ENCODE measurements at places on chromosomes 3 and 15. TPM values are rescaled to one million over a fixed set of nuclear protein-coding genes. Genes with fewer than 3 reads are reported as not detected.

The DUOXA2 gene
- total RNA-seq: not detected

- no peak overlapping the region for H3K27ac ChIP-seq
- H3K4me3 ChIP-seq: peak overlapping the region; percentile 80
- no peak for DNase-seq
Observed at GRCh38 chr3:107239703-107240102, 137.5 kb upstream of the CCDC54 start.

- H3K36me3 ChIP-seq: no peaks in the 10 kb centered on the region
- H3K27me3 ChIP-seq: no peaks in the 10 kb centered on the region
- H3K27ac ChIP-seq: no peak overlapping the region
- H3K4me3 ChIP-seq: no peak overlapping the region
- DNase-seq: no peak
Observed at GRCh38 chr15:56739964-56740640, 6.8 kb upstream of the ZNF280D start.

DNA sequence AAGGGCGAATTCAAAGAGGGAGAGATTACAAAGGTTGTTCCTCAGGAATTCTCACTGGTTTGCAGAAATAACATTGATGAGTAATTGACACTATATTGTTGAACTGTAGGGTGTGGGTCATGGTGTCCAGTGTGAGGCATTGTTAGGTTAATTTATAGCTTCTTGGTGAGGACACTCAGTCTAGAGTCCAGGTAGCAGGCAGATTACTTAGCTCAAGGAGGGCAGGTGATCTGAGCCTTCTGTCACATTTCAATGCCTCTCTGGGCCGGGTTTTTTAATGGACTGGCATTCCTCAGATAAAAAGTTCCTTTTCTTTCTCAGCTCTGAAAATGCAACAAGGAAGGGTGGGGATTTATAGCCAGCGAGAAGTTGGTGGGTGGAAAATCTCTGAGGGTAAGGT, 194.2 kb upstream of the PROK2 start:
- H3K4me1 ChIP-seq: no peaks in the 10 kb centered on the region
- no peaks in the 10 kb centered on the region for H3K36me3 ChIP-seq
- no peaks in the 10 kb centered on the region for H3K27me3 ChIP-seq
- no peak overlapping the region for H3K4me3 ChIP-seq
- no peak overlapping the region for H3K27ac ChIP-seq

DNA sequence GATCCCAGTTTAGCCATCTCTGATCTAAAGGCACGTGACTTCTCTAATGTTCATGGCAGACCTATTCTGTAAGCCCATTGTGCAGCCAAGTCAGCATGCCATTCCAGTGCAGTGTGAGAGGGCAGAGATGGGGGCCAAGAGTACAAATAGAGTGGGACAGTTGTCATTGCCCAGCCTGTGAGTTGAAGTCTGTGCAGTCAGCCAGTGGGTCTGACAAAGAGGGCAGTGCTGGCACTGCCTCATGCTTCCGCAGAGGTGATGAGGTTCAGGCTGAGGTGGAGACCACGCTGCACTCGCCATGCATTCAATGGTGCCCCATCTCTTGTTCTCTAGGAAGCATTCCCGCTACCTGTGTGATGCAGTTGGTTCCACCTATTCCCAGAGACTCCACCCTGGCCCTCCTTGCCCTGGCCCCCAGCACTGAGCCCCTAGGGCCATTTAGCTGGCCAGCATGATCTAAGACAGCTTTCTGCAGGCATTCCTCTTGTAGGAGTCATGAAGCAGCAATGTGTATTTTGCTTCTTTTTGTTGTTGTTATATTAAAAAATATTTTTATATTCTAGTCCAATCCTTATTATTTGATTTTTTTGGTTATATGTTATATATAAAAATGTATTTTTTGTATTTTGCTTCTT, 3.7 kb downstream of the MRAS start:
- DNase-seq: peak; percentile 73
- peaks cover 81% of the 10 kb centered on the region for H3K4me1 ChIP-seq
- peak overlapping the region; percentile 95 for H3K27ac ChIP-seq
- H3K27me3 ChIP-seq: peaks cover 3% of the 10 kb centered on the region
- H3K36me3 ChIP-seq: no peaks in the 10 kb centered on the region
- no peak overlapping the region for H3K4me3 ChIP-seq

DNA sequence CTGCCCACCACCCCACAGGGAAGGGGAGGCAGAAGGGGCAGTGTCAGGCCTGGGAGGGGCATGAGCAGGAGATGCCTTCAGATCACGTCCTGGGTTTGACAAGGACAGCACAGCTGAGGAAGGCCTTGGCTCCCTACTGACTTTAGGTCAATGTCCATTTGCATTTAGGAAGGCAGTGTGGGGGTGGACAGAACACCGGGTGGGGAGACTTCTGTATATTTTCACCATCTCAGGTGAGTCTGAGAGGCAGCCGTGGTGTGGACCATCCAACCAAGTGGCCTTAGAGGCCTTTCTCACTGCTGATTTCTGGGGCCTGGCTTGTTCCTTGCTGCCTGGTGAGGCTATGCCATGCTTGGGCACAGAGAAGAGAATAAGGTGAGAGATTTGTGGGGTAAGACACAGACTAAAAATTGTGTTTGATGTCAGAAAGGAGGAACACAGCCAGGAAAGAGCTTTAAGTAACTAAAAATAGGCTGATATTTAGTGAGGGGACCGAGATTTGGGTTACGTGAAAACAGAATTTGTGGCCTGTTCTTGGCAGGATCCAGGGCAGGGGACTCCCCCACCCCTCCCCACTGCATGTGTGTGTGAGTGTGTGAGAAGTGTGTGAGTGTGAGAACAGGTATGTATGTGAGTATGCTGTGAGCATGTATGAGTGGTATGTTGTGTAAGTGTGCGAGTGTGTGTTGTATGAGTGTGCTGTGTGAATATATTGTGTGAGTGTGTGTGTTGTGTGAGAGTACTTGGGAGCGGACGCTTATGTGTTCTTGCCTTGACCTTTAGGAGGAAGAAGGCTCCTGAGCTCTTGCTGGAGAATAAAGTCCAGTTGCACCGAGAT, 11.8 kb upstream of the PLA2G4E start:
- peaks cover 10% of the 10 kb centered on the region for H3K4me1 ChIP-seq
- no peak overlapping the region for H3K4me3 ChIP-seq
- no peaks in the 10 kb centered on the region for H3K27me3 ChIP-seq
- no peak for DNase-seq
- H3K36me3 ChIP-seq: no peaks in the 10 kb centered on the region

DNA sequence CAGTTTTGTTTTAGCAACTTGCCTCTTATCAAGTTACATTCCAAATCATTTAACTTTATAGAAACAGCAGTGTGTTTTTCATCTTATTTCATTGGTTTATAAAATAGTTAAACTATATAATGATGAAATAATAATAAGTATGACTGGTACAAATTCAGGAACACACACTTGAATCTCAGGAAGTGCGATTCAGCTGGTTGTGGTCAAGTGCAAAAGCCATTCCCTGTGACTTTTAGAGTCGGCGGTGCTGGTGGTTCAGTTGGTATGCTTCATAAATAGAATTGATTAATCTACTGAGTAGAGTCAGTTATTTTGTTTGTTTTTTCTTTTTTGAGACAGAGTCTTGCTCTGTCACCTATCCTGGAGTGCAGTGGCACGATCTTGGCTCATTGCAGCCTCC, 22.7 kb downstream of the SACM1L start:
- peaks cover 5% of the 10 kb centered on the region for H3K36me3 ChIP-seq
- no peak overlapping the region for H3K27ac ChIP-seq
- H3K4me1 ChIP-seq: no peaks in the 10 kb centered on the region
- H3K4me3 ChIP-seq: no peak overlapping the region
- no peaks in the 10 kb centered on the region for H3K27me3 ChIP-seq

Measured in heart left ventricle (tissue), 16 donors.